Left lung (tissue), 14 donors: ENCODE measurements at places on chromosomes 7 and 10. TPM values are rescaled to one million over a fixed set of nuclear protein-coding genes. Genes with fewer than 3 reads are reported as not detected.

AKR1C3 gene
- 2.9 TPM for polyA plus RNA-seq

PIP4K2A gene
- polyA plus RNA-seq: 29.5 TPM

DNA sequence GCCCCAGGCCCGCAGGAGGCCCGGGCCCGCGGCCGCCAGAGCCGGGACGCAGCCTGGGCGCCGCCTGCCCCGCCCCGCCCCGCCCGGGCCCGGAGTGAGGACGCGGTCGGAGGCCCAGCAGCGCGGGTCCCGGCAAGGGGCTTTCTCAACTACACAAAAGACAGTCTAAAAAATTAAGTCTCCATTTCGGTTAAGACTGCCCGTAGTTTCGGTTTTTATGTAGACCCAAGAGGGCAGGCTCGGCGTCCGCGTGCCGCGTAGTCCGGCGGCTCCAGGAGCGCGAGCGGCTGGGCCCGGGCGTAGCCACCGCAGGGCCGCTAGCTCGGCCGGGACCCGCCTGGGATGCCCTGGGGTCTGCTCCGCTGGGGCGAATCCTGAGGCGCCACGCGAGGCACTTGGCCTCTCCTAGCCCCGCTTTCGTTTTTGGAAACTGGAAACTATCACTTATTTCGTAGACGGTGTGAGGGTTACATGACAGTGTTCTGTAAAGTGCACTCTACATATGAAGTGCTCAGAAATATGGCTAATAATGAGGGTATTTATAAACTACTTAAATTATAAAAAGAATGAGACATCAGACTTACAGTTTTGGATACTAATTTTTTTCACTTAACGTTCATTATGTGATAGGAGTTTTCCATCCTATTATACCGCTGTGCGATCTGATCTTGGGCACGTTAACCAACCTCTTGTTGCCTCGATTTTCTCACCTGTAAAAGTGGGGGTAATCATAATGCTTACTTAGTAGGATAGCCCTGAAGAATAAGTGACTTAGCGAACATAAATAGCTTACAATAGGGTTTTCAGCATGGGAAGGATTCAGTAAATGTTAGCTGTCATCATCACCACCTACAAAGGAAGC, 573 bp downstream of the BLVRA start:
- H3K4me1 ChIP-seq: peaks cover 18% of the 10 kb centered on the region
- peak overlapping the region; percentile 80 for H3K4me3 ChIP-seq
- peak overlapping the region; percentile 77 for H3K27ac ChIP-seq
- H3K27me3 ChIP-seq: no peaks in the 10 kb centered on the region
- no peak for DNase-seq

DNA sequence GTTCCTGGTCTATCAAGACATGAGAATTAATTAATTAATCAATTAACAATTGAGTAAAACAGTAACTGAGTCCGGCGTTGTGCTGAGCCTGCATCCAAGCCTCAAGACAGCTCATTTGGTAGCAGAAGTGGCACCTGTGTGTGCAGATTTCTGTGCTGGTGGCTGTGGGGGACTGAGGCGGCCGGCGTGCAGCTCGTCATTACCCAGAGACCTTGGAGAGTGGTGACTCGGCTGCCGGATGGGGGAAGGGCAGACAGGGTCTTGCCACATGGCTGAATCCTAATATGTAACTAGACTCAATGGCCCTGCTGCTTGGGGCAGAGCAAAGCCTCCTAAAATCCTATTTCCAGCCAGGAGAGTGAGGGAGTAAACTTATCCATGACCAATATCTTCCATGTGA, 510.2 kb downstream of the TCERG1L start:
- no peak overlapping the region for H3K27ac ChIP-seq
- DNase-seq: no peak

- DNase-seq: no peak
- H3K36me3 ChIP-seq: no peaks in the 10 kb centered on the region
- H3K4me1 ChIP-seq: no peaks in the 10 kb centered on the region
- H3K27ac ChIP-seq: no peak overlapping the region
Measured at GRCh38 chr10:29056729-29057128, 232.1 kb upstream of the LYZL1 start.

- H3K27ac ChIP-seq: no peak overlapping the region
- H3K27me3 ChIP-seq: no peaks in the 10 kb centered on the region
- H3K4me3 ChIP-seq: no peak overlapping the region
Measured at GRCh38 chr7:142908921-142909890, 23.7 kb upstream of the TRPV6 start.

- no peaks in the 10 kb centered on the region for H3K4me1 ChIP-seq
- no peak overlapping the region for H3K4me3 ChIP-seq
- DNase-seq: no peak
- no peaks in the 10 kb centered on the region for H3K27me3 ChIP-seq
- peak overlapping the region; percentile 37 for H3K27ac ChIP-seq
Measured at GRCh38 chr10:74598891-74599566, 227.4 kb upstream of the KAT6B start.
